HFF-Myc (cell line): ENCODE measurements at places on chromosomes 6 and 20.
A peak's percentile ranks its signal among the peaks of the same experiment; 100 is the strongest.

GRCh38 chr20:63186084-63186483 lies 29.8 kb downstream of the YTHDF1 start:
- no peak for DNase-seq

GRCh38 chr6:159254186-159254585 lies 85.0 kb downstream of the FNDC1 start:
- DNase-seq, result peak; percentile 75

DNA sequence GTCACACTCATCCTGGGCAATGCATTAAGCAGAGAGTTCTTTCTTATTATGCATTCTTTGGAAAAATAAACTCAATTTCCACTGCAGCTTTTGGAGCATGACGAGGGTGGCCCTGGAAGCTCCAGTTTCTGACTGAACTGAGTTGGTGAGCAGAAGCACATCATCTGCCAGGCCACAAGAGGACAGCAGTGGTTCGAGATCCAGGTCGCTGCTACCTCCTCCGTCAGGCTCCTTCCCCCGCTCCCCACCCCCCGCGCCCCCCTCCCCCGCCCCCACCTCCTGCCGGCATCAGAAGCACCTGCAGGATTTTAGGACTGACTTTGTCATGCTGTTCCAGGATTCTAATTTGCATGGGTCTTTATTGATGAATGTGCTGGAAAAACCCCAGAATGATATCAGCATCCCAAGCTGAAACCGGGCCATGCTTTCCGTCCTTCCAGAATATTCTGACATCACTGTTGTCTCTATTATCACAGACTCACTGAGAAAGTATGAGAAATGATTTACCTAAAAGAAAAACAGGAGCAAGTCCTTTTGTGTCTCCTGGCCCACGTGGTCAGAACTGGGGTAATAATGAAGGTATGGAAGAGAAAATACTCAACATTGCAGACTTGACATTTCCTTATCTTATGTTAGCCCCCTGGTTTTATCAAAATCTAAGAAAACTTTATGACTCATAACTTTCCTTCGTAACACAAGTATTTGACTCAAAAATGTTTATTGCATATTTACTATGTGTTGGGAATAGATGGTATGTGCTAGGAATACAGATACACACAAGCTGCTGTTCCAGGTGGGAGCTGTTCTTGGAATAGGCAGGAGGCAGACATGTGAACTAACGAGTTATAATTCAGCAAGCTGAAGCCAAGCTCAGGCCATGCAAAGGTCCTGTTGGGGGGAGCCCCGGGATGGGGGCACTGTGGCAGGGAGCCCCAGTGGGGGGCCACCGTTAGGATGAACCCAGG lies 220.2 kb upstream of the EXOC2 start:
- DNase-seq, result no peak

DNA sequence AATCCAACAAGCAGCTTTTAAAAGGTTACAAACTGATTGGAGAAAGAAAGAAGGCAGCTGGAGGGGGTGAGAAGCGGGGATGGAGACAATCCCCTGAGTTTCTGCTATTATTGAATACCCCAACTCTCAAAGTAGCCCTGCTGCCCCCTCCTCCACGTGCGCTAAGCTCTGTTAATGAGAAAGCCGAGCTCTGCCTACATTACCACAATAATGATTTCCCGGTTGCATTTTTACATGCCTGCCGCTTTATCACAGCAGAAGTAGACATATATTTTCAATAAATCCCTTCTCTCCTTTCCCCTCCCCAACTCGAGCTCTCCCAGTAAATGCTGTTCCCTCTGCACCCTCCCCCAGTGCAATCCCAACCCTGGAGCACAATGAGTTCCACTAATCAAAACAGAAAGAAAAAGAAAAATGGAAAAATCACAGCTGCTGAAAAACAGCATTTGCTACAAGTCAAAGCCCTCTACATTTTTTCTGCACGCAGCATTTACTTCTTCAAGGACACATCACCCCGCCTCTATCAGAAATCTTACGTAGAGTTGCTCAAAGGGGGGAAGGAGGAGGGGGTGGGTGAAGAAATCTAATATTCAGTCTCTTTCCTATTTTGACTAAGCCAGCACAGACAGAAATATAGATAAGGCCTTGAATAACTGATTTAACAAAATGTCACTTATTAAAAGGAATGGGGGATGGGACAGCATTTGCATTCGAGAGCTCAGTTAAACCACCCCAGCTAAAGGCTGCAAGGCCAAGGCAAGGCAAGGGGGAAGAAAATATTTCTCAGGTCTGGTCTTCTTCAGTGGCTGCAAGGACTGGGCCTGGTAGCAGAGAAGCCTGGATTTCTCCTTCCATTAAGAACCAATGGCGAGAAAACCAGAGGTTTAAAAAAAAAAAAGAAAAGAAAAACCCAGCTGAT lies 10.7 kb downstream of the TRERF1 start:
- DNase-seq, result no peak

DNA sequence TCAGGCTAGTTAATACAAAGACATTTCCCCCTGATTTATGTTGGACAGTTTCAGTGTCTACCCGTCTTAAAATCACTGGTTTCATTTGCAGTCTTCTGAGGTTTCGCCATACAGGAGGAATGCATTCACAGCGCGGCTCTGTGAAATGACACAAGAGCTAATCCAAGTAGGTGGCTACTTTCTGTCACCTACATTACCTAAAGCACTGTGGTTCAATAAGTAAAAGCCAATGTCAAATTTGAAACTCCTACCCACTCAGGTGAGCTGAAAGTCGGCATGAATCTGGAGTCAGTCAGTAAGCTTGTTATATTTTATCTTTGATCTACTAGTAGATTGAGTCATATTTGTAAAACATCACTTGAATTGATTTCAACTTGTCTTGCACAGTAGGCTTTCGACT lies 370.8 kb downstream of the LAMA2 start:
- DNase-seq, result no peak

DNA sequence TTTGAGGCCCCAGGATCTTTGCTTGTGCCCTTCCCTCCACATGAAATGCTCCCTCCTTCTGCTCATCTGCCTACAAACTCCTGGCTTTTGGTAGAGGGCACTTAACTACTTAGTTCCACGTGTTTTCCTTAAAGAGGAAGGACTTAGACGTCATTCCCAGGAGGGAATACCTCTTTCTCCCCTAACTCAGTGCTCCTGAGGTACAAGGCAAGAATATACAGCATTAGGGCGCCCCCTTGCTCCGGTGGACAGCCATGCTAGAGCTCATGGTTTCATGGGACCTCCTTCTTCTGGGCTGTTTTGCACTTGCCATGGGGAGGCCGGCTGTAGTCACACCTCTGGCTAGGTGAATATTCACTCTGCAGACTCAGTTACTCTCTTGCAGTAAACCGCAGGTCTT lies 93.8 kb upstream of the LY86 start:
- no peak for DNase-seq

DNA sequence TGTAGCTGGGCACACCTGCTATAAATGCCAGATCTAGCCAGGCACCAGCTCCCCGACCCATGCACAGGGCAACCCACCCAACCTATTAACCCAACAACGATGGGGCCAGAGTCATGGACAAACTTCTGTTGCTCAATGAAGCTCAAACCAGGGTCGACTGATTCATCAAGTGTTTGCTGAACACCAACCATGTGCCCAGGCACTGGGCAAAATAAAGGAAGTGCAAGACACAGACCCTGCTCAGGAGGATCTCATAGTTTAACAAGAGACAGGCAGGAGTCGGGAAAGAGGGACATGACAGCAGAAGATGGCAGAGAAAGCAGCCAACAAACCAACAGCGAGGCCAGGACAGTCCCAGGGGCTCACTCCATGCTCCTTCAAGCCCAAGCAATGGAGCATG lies 18.8 kb downstream of the KCNK5 start:
- no peak for DNase-seq

DNA sequence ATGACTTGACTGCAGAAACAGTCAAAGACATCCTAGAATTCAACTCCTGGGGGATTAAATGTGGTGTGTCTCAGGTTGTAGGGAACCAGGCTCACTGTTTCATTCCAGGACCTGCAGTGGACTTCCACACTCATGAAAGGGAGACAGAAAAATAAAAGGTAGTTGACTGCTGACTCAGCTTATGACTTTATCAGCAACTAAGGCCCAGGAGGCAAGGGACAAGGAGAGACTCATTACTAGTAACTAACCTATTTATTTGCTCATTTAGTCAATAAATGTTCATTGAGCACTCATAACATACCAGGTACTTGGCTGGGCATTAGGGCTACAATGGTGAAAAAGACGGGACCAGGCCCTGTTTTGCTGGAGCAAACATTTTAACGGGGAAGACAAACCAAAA lies 2.9 kb downstream of the ZSCAN31 start:
- DNase-seq, result no peak

GRCh38 chr6:36126553-36127458 lies 3.5 kb upstream of the MAPK13 start:
- no peak for DNase-seq

DNA sequence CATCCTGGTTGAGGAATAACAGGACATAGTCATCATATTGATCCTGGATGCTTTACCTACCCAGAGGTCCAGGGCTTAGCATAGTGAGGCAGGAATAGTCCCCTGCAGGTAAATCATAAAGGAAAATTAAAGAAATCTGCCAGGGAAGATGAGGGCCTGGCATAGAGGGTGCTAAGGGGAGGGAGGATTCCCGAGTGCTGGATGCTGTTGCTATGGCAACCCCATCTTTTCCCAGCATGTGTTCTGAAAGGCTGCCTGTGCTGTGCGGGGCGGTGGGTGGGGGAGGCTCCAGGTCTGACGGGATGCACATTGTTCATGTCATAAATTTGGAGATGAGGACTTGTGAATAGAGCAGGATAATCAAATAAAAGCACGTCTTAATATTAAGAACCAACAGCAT lies 212.6 kb upstream of the PCSK2 start:
- no peak for DNase-seq

DNA sequence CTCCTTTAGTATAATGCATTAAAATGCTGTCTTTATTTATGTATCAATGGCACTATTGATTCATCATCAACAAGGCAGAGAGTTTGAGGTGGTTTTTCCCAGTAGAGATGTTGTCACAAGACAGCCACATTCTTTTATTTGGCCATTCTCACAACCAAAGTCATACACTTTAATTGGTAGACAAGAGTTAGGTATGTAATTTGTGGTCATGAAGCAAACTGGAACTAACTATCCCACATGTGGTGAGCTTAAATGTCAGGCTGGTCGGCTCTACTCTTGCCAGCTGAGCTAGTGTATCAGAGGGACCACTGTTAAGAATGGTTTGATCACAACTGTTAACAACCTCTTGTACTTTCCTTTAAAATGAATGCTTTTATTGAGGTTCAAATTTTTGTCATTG lies 714.6 kb downstream of the CD109 start:
- peak; percentile 3 for DNase-seq

- DNase-seq, result no peak
Observed at GRCh38 chr20:60937585-60937984, 314.5 kb upstream of the CDH4 start.

DNA sequence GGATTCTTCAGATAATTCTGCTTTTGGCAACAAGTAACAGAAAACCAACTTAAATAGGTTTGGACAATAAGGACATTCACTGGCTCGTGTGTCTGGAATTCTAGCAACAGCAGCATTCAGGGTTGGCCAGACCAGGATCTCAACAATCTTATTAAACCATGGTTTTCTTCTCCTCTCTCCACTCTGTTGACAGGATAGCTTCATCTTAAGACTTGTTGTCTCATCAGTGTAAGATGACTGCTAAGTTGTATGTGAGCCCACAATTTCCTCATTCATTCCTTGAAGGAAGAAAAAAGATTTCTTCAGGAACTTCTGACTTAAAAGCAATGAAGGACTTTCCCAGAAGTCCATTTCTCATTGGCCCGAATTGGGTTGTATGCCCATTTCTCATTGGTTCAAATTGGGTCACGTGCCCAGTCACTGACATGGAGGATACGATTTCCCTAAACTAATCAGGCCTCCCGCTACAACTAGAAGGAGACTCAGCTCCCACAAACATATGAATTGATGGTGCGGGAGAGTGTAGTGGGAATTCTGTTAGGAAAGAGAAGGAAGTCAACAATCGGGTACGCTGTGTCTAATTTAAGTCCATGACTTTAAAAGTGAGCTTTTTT lies 83.7 kb downstream of the SLC22A3 start:
- DNase-seq, result no peak

DNA sequence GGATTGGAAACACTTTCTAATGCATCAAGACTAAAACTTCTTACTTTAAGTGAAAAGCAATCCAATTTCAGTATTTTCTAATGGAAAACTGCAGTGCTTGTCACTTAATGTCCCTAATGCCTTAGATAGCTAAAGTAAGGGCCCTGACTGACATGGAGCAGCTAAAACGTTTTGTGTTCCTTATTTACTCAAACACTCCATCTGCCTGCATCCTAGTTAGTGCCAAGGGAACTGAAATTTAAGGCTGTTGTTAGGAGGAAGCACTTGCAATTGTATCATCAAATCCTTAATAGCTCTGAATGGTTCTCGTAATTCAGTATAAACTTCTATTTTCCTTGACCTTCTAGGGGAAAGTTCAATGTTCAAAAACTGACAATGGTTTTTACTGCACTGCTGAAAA lies 127.4 kb downstream of the GJA10 start:
- DNase-seq, result no peak

GRCh38 chr6:167058261-167058660 lies 59.1 kb downstream of the CEP43 start:
- no peak for DNase-seq

DNA sequence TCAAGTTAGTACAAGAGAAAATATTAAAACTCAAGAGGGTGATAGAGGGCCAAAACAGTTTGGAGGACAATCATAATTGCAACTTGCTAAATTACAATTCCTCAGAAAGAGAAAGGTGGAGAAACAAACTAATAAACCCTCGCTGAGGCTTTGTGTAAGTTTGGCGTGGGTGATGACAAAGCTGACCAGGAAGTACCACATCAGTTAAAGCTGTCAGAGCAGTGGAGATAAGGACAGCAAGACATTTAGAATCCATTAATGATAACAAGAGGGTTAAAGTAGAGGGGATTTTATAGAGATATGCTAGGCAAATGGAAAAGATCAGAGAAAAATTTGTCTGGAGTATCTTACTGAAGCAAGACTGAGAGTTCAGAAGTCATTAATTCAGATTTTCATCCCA lies 334.4 kb downstream of the TFAP2B start:
- no peak for DNase-seq

- DNase-seq, result no peak
Observed at GRCh38 chr6:158666628-158667359, 16.9 kb downstream of the SYTL3 start.
